ENCODE measurements at places on chromosomes 7 and 10. TPM values are rescaled to one million over a fixed set of nuclear protein-coding genes. Genes with fewer than 3 reads are reported as not detected.

DNA sequence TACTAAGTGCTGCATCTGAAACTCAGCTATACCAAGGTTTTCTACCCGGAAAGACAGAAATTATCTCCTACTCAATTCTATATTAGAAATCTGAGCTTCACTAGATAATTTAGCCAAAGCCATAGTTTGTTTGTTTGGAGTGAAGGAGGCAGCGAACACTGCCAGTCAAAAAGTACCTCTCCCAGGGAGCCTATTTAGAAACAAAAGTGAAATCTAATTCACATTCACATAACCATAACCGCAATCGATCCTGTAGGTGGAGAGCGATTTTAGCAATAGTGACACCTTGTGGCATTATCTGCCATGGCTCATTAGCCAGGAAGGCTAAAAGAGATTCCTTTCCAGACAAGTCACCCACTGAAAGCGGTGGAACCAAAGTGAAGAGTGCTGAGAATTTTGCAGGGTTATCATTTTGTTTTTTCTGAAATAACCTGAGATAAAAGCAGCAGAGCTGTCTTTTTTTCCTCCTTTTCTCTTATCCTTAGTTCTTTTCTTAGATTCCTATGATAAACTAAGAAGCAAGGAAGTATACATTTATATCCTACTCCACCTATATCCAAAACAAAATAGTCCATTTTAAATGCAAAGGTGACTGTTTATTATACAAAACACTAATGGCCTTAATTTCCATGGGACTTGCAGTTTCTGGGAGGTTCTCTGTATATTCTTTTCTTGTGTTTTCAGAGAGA, 83.7 kb upstream of the BET1 start:
- H3K27ac ChIP-seq, result no peak overlapping the region
- H3K27me3 ChIP-seq, result no peaks in the 10 kb centered on the region
- no peaks in the 10 kb centered on the region for H3K36me3 ChIP-seq
- no peak for DNase-seq
- peak overlapping the region; percentile 31 for H3K4me3 ChIP-seq

- H3K36me3 ChIP-seq, result no peaks in the 10 kb centered on the region
- DNase-seq, result no peak
- peak overlapping the region; percentile 11 for H3K27ac ChIP-seq
- H3K4me1 ChIP-seq, result peaks cover 9% of the 10 kb centered on the region
- H3K4me3 ChIP-seq, result no peak overlapping the region
These were observed 5.8 kb downstream of the CFAP69 start for GRCh38 chr7:90250601-90251303.

DNA sequence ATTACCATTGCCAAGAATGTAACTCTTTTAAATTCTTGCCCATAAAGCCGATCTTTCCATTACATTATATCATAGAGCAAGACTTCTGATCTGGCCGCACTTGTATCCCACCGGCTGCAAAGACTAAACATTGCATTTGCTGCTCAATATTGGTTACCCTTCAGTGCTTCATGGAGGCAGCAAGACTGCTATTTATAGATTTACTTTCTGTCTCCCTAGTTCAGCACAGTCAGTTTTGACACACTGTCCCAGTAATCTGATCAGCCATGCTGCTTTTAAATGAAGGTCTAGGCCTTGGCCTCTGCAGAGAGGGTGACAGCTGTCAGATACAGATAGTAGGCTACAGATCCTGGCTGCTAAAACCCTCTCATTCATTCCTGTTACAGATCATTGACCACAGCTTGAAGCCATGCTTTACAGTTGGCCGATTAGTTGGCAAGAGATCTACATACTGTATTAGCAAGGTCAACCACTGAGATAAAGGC, 562.6 kb upstream of the GALNT17 start:
- no peak overlapping the region for H3K4me3 ChIP-seq
- no peaks in the 10 kb centered on the region for H3K27me3 ChIP-seq
- no peak overlapping the region for H3K27ac ChIP-seq
- H3K4me1 ChIP-seq, result no peaks in the 10 kb centered on the region
- H3K36me3 ChIP-seq, result no peaks in the 10 kb centered on the region
- DNase-seq, result no peak

DNA sequence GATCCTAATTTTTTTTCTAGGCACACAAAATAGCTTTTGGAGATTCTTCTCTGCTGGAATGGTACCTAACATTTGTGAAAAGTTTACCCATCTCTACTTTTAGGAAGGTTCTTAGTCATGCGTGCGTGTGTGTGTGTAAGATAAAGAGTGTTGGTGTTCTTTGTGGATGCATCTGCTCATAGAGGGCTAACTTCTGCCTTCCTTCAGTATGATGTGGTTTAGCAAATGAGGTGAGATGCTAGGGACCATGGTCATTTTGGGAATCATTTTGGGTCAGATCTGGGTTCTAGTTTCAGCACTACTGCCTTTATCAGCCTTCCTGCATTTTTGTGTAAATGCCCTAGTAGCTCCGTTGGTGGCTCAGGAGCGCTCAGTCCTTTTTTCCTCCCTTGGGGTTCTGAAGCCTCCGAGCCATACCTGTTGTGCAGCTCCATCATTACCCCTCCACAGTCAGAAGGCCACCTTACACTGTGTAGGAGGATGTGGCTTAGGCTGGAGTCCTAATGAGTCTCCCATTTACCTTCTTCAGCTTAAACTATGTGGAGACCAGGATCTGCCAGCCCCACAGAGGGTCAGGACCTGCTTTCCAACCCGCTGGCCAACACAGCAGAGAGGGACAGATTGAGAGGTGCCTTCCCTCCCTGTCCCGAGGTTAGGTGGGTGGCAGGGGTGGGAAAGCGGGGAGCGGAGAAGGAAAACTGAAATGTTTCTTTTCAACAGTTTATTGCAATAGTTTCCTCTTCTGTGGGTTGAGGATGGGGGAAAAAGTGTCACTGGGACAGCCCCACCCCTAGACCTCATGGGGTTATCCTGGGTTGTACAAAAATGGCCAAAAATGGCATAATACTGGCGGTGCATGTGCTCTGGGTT, 31.2 kb downstream of the TSPAN14 start:
- no peak for DNase-seq
- H3K27me3 ChIP-seq, result no peaks in the 10 kb centered on the region
- H3K36me3 ChIP-seq, result no peaks in the 10 kb centered on the region
- H3K4me1 ChIP-seq, result peaks cover 14% of the 10 kb centered on the region
- no peak overlapping the region for H3K27ac ChIP-seq

GRCh38 chr10:96456296-96456840, 57.4 kb downstream of the TLL2 start:
- H3K27me3 ChIP-seq, result no peaks in the 10 kb centered on the region
- no peak overlapping the region for H3K4me3 ChIP-seq
- H3K27ac ChIP-seq, result no peak overlapping the region
- no peaks in the 10 kb centered on the region for H3K4me1 ChIP-seq
- H3K36me3 ChIP-seq, result no peaks in the 10 kb centered on the region

GRCh38 chr7:76231583-76231982, 29.9 kb downstream of the SRRM3 start:
- no peak overlapping the region for H3K4me3 ChIP-seq
- no peak overlapping the region for H3K27ac ChIP-seq
- H3K36me3 ChIP-seq, result no peaks in the 10 kb centered on the region
- DNase-seq, result no peak
- no peaks in the 10 kb centered on the region for H3K27me3 ChIP-seq

- H3K27ac ChIP-seq, result no peak overlapping the region
- H3K4me1 ChIP-seq, result peaks cover 25% of the 10 kb centered on the region
- no peaks in the 10 kb centered on the region for H3K27me3 ChIP-seq
- no peaks in the 10 kb centered on the region for H3K36me3 ChIP-seq
- H3K4me3 ChIP-seq, result no peak overlapping the region
These were observed 120.0 kb downstream of the SGMS1 start for GRCh38 chr10:50503661-50504320.

GRCh38 chr10:37712489-37713131, 144.8 kb downstream of the ZNF248 start:
- no peak overlapping the region for H3K27ac ChIP-seq
- no peaks in the 10 kb centered on the region for H3K4me1 ChIP-seq
- H3K27me3 ChIP-seq, result no peaks in the 10 kb centered on the region
- DNase-seq, result no peak
- no peaks in the 10 kb centered on the region for H3K36me3 ChIP-seq

GRCh38 chr7:26417911-26418413, 126.3 kb downstream of the SNX10 start:
- DNase-seq, result no peak
- H3K4me3 ChIP-seq, result no peak overlapping the region
- H3K27ac ChIP-seq, result no peak overlapping the region
- H3K36me3 ChIP-seq, result no peaks in the 10 kb centered on the region
- H3K27me3 ChIP-seq, result no peaks in the 10 kb centered on the region
- H3K4me1 ChIP-seq, result no peaks in the 10 kb centered on the region

DNA sequence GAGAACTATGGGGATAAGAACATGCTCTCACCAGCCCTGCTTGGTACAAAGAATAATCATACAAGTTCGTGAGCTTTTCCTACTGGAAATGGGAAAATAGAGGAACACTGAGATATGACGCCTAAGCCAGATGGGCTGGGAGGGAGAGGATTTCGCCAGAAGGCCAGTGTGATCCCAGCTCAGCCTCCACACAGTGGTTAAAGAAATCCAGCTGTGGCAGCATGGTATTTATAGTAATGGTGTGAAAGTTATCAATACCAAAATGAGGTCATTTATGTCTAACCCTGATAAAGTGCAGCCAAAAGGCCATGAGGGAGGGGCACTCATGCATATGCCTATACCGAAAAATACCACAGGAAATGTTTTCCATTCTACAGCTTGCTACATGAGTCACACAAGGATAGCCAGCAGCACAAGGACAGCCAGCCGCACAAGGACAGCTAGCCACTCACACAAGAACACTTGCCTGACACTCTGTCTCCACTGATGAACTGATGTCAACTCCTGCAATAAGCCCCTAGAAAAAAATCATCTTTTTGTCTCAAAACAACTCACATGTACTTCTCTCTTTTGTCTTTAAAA, 49.4 kb downstream of the FRMPD2 start:
- H3K27ac ChIP-seq, result no peak overlapping the region
- H3K4me3 ChIP-seq, result peak overlapping the region; percentile 26
- H3K36me3 ChIP-seq, result no peaks in the 10 kb centered on the region
- no peak for DNase-seq
- no peaks in the 10 kb centered on the region for H3K4me1 ChIP-seq
- no peaks in the 10 kb centered on the region for H3K27me3 ChIP-seq

- H3K36me3 ChIP-seq, result no peaks in the 10 kb centered on the region
- no peak for DNase-seq
- no peaks in the 10 kb centered on the region for H3K4me1 ChIP-seq
- no peak overlapping the region for H3K27ac ChIP-seq
These were observed 37.1 kb upstream of the SEC61G start for GRCh38 chr7:54796150-54796549.

The PTPRZ1 gene
- 5.1 TPM for total RNA-seq

The ZNF804B gene
- total RNA-seq, result not detected

The NEBL gene
- total RNA-seq, result 4.7 TPM

Measured in thoracic aorta (tissue), 2 donors.